ENCODE measurements at places on chromosomes 5 and 9.

GRCh38 chr5:62354028-62354874 is 48.2 kb downstream of the KIF2A start:
- DNase-seq = no peak

DNA sequence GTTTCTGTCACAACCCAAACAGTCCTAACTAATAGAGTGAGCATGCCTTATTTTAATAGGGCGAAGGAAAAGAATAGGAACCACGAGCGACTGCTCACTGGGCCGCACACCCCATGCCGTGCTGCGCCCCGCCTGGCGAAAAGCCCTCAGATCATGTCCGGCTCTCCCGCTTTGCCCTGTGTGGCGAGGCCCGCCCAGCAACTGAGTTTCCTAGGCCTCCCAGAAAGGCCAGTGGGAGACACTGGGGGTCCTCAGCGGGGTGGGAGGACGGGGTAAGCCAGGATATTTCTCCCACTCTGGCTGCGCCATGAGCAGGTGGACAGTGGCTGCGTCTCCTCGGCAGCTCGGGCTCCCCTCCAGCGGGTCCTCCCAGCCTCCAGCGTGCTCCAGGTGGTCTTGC is 138.0 kb downstream of the GAPVD1 start:
- DNase-seq = no peak

- no peak for DNase-seq
These were observed 420.3 kb downstream of the GABRG2 start for GRCh38 chr5:162487528-162488525.

GRCh38 chr9:81193362-81194339 is 495.7 kb downstream of the TLE1 start:
- no peak for DNase-seq

- no peak for DNase-seq
These were observed 2.2 kb downstream of the COL23A1 start for GRCh38 chr5:178587763-178588611.

DNA sequence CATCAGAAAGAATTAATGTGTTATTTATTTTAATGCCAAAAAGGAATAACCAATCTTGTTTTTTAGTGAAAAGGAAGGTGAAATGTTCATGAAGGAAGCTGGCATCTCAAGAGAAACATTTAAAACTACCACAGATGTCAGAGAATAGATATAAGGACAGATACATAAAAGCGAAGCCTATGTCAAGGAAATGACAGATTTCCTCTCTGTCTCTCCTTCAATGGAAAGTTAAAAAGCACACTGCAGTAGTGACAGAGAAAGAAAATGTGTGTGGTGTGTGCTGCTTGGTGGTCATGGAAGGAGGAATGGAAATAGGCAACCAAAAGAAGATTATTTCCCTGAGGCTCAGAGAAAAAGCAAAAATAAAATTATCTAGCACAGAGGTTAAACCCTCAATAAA is 9.2 kb downstream of the WNT8A start:
- DNase-seq = no peak

DNA sequence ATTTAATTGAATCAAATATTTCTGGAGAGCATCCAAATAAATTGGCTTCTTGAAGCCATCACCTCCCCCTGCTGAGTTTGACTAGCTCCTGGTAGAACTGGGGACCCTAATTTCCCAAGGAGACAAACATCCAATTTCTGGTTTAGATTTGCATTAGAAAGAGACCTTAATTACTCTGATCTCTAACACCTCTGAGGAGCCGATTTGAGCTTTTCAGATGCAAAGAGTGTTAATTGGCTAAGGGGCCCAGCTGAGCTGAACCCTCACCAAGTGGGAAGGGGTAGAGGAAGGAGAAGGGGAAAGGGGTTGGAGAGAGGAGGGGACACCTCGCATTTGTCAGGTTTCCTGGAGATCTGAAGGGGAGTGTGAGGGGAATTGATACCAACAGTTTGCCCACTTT is 145.4 kb upstream of the SHB start:
- DNase-seq = no peak

DNA sequence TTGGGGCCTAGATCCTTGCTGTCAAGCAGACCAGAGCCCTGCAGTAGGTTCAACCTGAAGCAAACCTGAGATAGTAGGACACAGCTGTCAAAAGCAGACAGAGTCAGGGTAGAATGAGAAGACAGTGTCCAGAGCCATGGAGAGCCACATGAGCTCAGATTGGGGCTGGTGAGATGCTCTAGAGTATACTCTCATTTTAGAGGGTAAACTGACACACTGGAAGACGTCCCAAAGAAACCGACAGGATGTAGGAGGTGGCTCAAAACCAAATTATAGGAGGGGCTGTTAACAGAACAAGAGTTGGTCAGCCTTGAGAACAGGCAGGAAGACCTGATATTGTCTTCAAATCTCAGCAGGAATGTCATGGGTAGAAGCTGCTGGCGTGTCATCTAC is 11.5 kb downstream of the CCDC69 start:
- no peak for DNase-seq

DNA sequence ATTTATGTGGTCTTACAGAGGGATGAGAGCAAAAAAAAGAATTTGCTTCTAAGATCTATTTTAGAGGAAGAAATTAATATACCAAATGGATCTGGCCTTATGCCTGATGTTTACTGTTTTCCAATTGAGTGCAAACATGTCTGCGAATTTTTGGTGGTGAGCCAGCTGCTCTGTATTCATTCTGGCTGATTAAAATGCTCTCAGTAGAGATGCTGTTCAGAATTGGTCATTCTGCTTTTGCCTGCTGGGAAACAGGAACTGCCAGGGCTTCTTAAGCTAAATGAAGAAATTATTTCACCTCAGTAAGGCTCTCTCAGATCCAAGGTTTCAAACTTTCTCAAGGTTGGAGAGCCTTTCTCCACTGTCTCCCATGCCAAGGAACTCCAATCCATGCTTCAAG is 132.0 kb upstream of the SV2C start:
- DNase-seq = no peak

- DNase-seq = no peak
These were observed 424.9 kb downstream of the IRX2 start for GRCh38 chr5:2326601-2327000.

DNA sequence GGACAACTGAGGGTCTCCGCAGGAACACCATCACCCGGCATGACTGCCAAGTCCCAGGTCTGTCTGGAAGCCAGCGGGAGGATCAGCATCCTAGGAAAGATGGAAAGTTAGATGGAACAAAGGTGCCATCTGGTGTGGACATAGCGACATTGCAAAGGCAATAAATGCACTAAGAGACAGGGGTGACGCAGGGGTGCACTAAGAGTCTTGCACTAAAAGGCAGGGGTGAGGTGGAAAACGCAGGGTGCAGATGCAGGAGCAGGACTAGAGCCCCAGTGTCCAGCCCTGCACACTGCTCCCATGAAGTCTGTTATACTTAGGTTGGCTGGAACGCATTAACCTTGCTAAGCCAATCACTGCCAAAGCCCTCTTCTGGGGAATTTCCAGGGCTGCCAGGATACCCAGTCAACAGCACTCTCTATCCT is 15.5 kb downstream of the ATOX1 start:
- DNase-seq = no peak

DNA sequence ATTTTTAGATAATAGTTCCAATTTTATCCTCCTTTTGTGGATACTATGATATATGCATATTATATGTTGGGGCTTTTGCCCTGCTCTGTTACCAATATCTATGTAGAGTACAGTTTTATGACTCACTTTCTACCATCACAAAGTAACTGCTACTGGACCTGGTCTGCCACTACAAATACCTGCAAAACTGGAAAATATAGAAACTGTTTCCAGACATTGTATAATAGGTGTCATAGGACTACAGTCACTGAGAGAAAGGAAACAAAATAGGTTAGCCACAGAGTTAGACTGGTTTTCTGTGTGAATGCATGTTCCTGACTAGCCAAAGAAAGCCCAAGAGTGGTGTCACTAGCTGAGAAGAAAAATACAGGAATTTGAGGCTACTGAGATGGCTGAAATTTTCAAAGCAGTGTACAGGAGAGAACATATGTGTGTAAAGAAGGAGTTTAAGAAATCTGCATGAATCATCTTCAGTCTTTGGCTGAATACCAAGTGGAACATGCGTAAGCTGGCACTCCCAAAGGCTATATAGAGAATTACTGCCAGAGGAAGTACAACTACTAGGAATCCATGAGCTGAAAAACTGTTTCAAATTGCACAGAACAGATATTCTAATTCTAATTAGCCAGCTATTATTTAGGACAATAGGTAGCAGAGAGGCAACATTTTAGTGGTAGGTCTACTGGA is 29.0 kb upstream of the FAM174A start:
- no peak for DNase-seq

DNA sequence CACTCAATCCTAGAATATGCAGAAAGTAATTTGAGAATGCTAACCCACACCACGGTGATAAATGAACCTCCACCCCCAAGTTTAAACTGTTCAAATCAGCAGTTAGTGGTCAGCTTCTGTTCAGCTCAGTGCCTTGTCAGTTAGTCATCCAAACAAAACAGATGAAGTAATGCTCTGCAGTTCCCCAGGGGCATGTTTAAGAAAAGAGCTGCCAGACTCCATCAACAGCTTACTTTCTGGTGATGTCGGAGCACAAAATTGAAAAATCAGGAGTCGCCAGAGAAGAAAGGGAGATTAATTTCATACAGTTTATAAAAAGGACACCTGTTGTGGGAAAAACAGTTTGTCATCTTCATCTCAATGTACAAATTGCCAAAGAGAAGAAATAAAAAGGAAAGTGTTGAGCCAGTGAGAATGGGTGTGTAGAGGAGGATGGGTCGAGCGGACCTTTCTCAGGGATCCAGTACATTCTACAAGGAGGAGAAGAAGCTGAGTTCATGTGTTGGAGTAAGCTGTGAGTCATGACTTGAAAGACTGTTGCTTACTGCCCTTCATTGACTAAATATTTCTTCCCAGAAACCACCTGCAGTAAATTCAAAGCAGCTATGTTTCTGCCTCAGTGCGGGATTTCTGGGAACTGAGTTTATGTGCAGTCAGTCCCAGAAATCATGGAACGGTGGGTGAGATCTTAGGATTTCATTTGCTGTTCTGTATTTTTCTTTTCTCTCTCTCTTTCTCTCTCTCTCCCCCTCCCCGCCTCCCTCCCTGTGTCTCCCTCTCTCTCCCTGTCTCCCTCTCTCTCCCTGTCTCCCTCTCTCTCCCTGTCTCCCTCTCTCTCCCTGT is 13.7 kb downstream of the TRIO start:
- no peak for DNase-seq

DNA sequence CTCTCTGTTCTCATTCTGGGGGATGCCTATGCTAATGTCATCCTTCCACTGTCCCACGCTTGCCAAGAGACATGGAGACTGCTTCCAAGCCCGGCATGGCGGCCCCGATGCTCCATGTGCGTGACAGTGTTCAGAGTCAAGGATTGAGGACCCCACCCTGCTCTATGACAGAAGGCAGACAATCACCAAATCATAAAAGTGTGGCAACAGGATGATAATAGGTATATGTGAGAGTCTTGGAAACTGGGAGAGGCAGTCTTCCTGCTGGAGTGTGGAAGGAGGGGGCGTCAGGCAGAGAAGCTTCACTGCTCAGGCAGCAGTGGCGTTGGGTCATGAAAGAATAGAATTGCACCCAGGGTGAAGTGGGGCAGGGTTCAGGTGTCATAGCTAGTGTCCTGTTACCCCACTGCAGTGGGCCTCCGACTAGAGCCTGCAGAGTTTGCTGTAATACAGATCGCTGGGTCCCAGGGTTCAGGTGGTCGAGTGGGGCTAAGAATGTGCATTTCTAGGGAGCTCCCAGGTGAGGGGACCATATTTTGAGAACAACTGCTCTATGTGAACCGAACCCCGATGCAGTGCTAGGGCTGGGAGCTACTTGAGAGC is 12.5 kb upstream of the GADD45G start:
- no peak for DNase-seq

DNA sequence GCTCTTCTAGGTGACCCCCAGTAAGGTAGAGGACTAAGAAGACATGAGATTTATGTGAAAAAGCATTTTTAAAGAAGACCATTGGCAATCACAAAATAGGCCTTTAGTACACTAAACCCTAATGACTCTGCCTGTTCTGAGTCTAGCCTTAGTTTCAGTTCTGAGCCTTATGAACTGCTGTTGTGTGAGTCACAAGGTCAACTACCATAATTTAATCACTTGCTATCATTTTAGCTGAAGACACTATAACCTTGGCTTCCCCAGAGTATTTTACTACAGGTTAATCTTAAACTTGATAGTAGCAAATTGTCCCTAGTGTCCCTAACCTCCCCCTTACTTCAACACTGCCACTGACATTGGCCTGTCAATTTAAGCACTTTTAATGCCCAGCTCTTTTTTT is 34.4 kb downstream of the APC start:
- DNase-seq = no peak

GRCh38 chr5:66567474-66567873 is 28.7 kb upstream of the MAST4 start:
- no peak for DNase-seq

DNA sequence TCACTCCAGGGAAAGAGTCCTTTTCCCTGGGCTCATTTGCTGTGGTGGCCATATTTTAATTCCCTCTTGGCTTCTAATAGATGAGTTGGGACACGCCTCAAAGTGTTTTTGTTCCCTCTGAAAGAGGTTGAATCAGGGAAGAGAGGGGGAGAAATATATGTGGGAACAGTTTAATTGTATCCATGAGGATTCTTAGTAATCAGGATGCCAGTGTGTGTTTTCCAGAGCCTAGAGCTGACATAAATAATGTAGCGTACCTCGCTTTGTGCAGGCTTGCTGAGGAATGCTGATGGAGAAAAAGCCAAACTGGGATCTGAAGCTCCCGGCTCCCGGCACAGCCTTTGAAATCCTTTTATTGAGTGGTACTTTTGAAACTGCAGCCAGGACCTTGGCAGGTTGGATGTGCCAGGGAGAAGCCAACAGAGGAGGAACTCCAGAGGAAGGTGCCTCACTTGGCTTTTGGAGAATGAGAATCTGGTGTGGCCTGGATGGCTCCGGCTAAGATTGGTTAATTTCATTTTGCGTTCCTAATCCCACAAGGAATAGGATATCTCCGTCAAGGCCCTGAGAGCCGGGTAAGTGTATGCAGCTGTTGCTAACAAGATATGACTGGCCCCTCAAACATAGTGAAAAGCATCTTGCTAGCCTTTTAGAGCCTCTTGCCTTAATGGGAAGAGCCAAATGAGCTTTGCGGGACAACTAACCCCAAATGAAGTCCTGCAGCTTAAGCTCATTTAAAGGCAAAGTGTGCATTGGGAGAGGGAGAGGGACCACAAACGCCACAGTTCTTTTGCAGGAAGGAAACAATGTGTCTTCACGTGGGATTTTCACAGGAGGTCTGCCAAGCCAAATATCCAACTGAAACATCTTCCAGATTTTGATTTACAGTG is 471.1 kb upstream of the WWC1 start:
- DNase-seq = no peak

DNA sequence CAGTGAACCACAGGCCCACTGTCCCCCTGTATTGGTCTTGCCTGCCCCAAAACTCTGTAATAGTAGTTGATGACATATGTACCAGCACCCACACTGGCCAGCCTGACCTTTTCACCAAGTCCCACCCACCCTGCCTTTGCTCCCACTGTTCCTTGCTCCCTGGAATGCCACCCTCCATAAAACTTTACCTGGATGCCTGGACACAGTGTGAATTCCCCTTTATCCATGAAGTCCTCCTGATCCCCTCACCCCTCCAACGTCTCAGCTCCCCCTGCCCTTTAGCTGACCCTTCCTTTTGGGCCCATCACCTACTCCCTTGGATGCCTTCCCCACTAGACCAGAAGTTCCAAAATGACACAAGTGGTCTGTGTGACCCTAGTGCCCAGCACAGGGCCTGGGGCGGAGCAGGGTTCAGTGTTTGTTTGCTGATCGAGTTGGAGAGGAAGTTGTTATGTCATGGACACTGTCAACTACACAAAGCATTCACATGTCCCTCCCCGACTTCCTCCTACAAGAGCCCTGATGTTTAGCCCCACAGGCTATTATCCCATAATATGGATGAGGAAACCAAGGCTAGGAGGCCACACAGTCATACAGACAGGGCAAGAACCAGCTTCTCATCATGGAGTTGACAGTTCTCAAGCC is 16.1 kb downstream of the AMBP start:
- no peak for DNase-seq
